ENCODE measurements at places on chromosomes 3 and 15.

GRCh38 chr3:14823393-14823792 is 4.6 kb downstream of the FGD5 start:
- DNase-seq, result no peak

DNA sequence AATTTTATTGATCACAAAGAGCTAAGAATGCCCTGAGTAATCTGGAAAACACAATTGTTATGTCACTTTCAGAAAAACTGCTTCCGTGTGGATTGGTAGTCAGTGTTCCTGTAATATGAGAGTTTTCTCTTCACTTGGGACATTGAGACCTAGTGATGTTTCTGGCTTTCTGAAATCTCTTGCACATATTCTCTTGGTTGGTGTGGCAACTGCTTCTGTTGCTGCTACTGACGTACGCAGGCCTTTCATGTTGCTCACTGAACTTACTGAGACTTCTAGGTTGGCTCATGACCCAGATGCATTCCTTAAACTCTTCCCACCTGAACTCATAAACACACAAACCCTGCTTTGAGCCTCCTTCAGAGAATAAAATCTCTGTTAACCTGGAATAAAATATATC is 175.0 kb upstream of the PFN2 start:
- no peak for DNase-seq

- DNase-seq, result no peak
These were observed 580 bp upstream of the FXR1 start for GRCh38 chr3:180911876-180912303.

DNA sequence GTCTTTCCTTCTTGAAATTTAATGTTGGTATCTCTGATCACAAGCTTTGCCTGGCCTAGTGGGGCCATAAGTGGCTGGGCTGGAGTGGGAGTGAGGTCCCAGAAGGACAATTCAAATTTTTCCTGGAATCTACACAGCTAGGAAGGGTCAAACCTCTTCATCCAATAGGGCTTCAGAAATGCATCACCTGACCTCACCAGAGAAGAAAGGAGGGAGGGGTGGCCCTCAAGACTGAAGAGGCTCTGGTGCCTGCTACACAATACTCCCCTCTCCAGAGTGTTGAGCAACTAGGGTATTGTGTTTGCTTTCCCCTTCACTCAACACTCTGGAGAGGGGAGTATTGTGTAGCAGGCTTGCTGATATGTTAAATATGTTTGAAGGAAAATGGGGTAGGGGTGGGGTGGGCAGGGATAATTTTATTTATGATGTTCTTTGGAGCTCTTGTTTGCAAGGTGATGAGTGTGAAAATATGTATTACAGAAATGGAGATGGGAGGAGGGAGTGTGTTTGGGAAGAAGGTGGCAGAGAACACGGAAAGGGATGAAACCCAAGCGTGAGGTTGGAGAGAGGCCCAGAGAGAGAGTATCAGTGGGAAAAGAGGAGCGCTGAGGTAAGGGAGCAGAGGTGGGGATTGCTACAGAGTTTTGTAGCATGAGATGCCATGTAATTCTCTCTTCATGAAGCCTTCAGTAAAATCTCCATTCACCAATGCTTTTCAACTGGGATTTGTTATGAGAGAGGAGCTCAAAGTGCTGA is 5.7 kb upstream of the KLHL24 start:
- no peak for DNase-seq

DNA sequence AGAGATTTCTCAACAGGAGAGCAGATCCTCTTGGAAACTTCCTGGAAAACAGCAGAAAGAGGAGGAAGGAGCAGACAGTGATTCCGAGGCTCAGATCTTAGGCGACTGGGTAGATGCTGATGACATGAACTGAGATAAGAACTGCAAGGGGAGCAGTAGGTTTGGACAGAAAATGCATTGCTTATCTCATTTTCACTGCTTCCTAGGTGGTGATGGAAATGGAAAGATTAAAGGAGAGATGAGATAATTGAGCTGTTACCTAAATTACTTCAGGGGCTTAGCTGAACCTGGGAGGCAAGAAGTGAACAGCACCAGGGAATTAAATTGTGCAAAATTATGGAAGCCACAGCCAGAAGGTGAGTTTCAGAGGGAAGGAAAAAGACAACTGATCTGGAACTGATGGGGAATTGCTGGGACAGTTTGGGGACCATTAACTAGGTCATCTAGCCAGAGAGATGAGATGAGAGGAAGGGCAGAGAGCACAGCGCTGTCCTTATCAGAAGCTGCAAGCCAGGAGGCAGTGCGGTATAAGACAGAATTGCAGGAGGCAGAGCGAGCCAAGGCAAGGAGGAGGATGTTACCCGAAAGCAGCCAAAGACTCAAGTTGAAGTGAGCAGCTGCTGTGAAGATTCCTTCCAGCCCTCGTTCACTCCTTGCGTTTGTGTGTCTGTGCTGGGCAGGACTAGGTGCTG is 140.4 kb downstream of the SRGAP3 start:
- no peak for DNase-seq

Data from EL (cell line).